ENCODE measurements at places on chromosomes 3 and 15.

GRCh38 chr3:37905987-37906674, 44.5 kb downstream of the CTDSPL start:
- no peak for DNase-seq

- DNase-seq = no peak
Observed at GRCh38 chr3:27789420-27789819, 67.3 kb upstream of the EOMES start.

DNA sequence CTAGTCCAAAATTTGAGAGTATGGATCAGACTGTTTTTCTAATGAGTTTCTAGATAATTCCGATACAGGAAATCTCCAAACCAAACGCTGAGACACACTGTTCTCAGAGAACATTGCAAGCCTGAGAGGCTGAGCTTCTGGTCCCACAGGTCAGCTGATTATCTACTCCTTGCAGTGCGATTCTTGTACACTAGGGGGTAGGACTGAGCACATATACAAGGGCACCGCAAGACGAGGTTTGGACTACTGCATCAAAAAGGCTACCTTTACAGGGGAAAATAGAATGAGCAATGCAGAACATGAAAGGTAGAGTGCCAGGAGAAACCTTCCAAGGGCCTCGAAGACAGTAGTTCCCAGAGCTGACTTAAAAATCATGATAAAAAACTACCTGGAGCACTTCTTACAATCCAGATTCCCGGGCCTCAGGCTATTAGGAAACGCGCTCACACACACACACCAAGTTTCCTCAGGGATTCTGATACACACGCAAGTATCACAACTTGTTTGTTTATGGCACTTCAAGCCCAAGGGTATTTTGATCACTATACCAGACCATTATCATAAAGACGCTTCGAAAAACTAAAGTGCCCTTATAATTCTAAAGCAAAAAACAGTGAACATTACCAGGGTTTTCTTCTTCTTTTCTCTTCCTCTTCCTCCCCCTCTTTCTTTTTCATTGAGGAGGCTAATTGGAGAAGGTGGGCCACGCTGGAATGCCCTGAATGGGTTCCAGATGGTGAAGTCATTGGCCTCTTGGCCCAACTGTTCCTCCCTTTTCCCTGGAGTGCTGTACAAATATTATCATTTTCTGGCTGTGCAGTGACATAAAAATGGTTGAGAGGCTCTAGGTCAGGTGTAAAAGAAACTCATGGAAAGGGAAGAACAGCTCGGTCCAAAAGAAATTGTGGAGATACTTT, 61.8 kb downstream of the SLC12A8 start:
- no peak for DNase-seq

DNA sequence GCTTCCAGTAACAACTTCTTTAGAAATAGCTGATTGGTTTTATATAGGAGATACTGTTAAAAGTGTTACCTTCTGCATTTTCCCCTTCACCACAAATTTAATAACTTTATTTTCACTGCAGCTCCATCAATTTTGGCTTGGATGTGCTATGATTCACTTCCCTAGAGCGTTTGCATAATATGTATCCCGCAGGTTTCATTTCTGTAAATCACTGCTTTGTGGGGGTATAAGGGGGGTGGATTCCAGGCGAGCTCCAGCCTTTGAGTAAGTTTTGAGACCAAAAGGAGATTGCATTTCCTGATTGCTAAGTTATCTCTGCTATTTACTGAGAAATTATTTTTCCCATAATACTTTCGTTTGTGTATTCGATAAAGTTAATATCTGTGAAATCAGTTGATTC, 232.6 kb downstream of the TBL1XR1 start:
- no peak for DNase-seq

DNA sequence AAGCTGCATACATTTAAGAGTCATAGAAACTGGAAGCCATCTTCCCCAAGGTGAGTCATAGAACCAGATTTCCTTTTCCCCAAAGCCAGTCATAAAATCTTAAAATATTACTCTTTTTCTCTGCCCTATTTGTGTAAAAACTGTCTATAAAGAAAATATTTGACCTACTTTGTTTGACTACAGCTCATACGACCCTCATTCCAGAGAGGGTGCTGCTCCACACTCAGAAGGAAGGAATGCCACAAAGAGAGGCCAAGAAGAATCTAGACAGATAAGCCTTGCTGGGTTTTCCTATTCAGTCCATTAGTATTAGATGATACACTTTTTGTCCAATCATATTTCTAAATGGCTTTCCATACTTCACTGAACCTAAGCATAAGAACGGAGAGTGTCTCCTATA, 671.6 kb upstream of the SGO1 start:
- DNase-seq = no peak

DNA sequence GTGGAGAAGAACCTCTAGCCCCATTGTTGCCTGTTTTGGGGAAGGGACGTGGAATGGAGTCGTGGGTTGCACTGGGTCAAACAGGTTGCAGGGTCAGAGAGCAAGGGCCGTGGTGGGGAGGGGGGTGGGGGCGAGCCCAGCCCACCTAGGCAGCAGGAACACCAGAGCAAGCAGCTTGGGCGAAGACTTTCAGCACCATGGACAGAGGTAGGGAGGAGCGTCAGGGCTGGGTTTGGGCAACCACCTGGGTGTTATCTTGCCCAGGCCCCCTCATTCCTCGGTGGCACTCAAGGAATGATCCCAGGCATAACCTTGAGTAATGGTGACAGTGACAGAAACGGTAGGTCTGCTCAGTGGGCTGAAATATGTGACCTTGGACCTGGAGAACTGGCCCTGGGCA, 45.9 kb upstream of the TMEM115 start:
- no peak for DNase-seq

GRCh38 chr3:101268141-101268540, 52.2 kb downstream of the IMPG2 start:
- DNase-seq = no peak

DNA sequence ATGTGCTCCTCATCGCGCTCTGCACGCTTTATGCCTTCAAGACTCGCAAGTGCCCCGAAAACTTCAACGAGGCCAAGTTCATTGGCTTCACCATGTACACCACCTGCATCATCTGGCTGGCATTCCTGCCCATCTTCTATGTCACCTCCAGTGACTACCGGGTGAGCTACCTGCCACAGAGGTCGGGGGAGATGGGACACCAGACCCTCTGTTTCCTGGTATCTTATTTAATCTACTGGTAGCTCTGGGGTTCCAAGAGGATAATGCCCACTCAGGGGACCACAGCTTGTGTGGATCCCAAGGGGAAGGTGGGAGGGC, 9.1 kb downstream of the GRM2 start:
- no peak for DNase-seq

- no peak for DNase-seq
Observed at GRCh38 chr3:186516646-186517045, 27.5 kb downstream of the CRYGS start.

- DNase-seq = no peak
Observed at GRCh38 chr3:158403013-158403412, 168.0 kb upstream of the MLF1 start.

GRCh38 chr3:96734273-96735009, 80.0 kb upstream of the EPHA6 start:
- no peak for DNase-seq

DNA sequence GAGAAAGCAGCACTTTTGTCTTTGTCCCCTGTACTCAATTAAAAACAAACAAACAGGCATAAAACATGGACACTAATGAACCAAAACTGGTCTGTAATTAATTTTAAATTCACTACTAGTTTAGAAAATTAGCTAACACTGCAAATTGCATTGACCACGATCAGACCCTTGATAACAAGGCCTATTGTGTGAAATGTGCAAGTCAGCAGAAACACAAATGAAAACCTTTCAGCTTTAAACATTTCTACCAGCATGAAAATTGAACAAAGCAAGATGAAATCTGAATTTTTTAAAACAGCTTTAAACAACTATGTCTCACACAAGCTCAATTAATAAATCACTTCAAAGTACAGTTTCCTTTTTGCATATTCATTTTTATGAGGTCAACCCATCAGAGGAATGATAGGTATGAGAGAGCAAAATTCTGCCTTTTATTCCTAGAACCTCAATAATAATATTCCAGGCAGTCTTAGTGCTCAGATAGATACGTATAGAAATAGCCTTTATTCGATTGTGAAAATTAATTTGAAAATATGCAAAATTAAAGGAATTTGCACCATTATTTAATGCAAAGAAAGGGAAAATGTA, 27.0 kb upstream of the CHMP2B start:
- DNase-seq = no peak

GRCh38 chr15:65980824-65981456, 111.6 kb downstream of the RAB11A start:
- no peak for DNase-seq

DNA sequence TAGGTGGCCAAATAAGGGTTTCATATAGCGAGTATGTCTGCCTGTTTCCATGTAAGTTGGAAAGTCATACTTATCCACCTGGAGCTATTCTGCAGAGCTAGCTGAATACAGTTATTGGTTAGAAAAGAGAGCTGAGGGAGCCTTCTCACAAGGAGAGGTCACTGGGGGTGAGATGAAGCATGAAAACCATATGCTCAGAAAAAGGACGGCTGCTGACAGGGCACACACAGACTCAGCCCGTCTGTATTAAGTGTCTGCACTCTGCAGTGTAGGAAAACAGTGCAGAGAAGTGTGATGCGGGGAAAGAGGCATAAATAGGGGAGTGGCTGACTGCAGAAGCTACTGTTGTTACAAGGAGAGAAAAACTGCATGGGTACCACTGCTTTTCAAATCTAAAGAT, 58.2 kb downstream of the C3orf70 start:
- no peak for DNase-seq

DNA sequence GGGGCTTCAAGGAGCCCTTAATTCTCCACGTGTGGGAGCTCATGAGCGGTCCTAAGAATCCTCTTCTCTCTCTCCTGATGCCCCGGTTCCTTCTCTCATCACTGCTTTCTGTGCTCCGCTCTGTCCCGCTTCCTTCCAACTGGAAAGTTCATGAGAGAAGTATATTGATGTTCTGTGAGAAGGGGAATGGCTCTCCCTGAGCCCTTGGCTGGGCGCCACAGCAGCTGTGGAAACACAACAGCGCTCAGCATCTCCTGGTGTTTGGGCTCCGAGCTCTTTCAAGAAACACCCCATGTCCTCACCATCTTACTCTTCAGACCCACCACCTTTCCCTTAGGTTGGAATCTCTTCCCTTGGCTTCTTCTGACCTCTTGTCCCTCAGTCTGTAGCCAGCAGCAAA, 161.7 kb downstream of the VGLL4 start:
- DNase-seq = no peak

- peak; percentile 64 for DNase-seq
Observed at GRCh38 chr3:45224824-45225464, 1.1 kb downstream of the TMEM158 start.

GRCh38 chr15:35535365-35535916, 10.5 kb downstream of the DPH6 start:
- DNase-seq = no peak

DNA sequence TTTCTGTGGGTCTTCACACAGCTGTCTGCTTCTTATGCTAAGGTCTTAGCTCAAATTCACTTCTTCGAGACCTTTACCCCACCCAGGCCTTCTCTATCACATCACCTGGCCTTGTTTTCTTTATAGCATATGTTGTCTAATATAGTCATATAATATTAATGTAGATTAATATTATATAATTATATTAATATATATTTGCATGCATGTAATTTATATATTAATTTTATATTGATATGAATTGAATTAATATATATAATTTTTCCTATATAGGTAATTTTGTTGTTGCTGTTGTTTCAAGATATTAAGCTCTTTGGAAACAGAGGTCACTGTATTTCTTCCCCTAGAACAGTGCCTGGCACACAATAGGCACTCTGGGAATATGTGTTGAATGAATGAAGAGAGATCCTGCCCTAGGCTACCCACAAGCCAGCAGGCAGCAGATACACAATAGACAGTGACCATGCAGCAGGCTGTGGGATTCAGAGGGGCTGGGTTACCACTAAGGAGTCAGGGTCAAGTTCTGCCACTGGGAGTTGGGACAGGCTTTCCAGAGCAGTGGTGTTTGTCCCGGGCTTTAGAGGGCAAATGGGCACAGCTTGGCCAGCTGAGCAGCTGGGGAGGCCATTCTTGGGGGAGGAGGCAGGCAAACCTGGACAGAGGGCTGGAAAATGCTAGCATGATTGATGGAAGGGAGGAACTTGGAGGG, 126.3 kb downstream of the DNAJB8 start:
- no peak for DNase-seq

DNA sequence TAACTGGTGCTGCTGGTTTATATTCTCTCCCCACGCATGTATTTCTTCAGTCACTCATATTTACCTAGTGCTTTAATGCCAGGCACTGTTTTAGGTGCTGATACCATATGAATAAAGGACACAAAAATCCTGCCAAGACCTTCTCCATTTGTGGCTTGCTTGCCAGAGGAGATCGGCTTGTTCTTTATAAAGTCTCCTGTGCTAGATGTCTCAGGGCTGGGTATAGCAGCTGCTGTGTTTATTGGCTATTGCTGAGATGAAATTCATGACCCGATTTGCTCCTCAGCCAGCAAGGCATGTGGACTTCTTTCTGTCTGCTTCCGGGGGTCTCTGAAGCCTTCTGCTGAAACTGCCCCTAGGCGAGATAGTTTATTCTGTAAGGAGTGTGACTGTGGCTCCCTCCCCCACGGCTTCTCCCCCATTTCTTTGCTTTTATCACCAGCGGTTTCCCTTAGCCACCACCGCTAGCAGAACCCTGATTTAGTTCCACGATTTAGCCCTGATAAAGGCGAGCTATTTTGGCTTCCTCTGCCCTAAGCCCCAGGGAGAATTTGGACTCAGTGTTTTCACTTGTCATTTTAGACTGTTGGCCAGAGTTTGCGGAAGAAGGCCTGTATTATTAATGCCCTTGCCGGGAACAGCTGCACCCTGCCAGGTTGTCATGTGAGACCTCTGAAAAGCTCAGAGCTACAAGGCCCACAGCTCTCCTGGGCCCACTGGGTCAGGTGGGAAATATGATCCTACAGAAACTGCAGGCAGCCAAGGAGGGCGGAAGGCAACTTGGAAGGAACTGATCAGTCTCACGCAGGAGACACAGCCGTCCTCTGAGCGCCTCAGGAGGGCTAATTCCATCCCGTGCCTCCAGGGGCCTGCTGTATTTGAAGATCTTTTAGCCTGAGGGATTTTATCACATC, 46.8 kb downstream of the ST6GAL1 start:
- DNase-seq = no peak

DNA sequence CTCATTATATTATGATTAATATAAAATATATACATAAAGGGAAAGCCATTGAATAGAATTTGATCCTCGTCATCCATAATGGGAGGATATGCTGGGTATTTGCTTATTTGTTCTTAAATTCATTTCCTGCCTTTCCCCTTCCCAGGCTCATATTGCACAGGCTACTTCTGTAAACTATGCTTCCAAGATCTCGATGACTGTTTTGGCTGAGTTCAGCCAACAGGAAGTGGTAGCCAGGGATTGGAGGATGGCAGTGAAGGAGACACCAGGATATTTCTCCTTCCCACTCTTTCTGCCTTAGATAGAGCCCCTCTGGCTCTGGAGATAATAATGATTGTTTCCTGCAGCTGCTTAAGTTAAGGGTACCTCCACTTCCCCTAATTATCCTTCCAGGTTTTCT, 44.3 kb upstream of the DYNC1LI1 start:
- no peak for DNase-seq

GRCh38 chr3:98823791-98824190, 60.7 kb downstream of the ST3GAL6 start:
- DNase-seq = no peak

All from GM19239 (cell line).